Caudate nucleus (tissue), 63 donors: ENCODE measurements at places on chromosomes 5 and 9.

GRCh38 chr9:91603932-91604331 lies 180.3 kb upstream of the NFIL3 start:
- DNase-seq: no peak

GRCh38 chr5:86675311-86675710 lies 57.6 kb downstream of the COX7C start:
- DNase-seq: no peak

- no peak for DNase-seq
These were observed 862.2 kb upstream of the SEMA6A start for GRCh38 chr5:117436846-117437245.

- no peak for DNase-seq
These were observed 56.0 kb downstream of the PAPPA start for GRCh38 chr9:116209414-116210116.

DNA sequence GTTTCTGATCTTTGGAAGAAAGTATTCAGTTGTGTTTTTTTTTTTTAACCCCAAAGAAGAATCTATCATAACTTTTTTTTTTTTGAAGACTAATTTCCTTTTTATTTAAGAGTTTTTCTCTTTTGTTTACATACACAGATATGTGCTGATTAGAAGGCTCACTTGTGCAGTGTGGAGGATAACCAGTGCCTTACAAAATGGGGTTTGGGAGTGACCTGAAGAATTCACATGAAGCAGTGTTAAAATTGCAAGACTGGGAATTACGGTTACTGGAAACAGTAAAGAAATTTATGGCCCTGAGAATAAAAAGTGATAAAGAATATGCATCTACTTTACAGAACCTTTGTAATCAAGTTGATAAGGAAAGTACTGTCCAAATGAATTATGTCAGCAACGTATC lies 50.3 kb downstream of the FER start:
- no peak for DNase-seq

DNA sequence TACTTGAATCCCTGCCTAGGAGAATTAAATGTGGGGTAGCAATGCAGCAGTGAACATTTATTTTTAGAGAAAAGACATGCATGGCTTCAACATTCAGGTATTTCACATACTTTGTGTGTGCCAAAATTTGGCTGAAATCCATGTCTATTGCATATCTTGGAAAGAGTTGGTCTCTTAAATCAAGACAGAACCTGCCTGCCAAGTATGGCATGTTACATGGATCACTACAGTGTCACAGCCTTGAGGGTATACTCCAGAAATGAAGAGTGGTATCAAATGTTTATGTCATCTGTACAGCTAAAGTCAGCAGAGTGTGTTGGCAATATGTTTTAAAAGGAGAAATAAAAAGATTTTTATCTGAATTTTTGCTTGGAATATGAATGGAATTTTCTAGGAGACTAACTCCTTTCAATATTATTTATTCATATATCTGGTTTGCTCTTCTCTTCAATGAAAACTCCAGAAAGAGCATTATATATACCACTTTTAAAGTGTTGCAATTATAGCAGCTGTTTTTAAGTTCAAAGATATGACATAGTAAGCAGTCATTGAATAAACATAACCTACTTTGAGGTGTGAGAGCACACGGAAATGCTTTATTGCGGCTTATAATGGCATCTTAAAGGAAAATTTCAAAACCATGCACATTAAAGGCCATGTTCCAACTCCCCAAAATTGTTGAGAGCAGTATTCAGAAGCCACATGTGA lies 95.4 kb upstream of the MINAR2 start:
- DNase-seq: no peak

DNA sequence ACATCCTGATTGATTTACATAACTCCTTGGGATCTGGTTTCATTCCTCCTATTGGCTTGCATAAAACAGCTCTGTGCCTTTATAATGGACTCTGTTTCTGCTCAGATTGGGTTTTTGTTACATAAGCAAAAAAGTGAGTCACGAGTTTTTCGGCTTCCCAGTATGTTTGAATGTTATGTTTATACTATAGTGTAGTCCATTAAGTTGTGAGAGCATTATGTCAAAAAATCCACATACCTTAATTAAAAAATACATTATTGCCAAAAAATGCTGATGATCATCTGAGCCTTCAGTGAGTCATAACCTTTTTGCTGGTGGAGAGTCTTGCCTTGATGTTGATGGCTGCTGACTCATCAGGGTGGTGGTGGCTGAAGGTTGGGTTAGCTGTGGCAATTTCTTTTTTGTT lies 144.6 kb downstream of the CCDC171 start:
- DNase-seq: no peak

- DNase-seq: no peak
These were observed 8.6 kb upstream of the PHYKPL start for GRCh38 chr5:178241231-178241663.

- no peak for DNase-seq
These were observed 156.1 kb downstream of the NXNL2 start for GRCh38 chr9:88691091-88691490.

DNA sequence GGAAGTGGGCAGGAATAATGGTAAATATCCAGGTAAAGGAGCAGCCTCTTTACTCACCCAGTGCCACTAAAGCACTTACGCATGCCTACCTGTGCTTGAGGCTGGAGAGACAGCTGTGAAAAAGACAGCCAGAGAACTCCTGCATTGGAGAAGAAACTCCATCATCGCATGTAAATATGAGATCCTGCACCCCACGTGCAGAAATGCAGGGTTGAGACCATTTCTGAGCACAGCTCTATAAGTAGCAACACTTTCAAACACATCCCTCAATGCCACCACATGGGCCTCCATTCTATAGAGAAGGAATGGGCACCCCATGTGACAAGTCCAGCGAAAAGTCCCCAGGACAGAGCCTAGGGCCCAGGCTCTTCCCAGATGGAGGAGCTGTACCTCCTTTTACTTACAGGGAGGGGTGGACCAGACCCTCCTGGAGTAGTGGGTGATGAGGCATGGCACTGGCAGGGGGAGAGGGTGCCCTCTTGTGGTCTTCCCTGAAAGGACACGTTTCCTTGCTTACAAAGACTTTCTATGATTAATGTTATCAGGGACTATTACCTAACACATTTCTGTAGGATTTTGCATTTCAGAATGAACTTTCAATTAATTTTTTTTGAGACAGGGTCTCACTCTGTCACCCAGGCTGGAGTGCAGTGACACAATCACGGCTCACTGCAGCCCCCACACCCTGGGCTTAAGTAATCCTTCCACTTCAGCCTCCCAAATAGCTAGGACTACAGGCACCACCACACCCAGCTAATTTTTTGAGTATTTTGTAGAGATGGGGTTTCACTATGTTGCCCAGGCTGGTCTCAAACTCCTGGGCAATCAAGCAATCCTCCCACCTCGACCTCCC lies 55.3 kb upstream of the IL17B start:
- no peak for DNase-seq

DNA sequence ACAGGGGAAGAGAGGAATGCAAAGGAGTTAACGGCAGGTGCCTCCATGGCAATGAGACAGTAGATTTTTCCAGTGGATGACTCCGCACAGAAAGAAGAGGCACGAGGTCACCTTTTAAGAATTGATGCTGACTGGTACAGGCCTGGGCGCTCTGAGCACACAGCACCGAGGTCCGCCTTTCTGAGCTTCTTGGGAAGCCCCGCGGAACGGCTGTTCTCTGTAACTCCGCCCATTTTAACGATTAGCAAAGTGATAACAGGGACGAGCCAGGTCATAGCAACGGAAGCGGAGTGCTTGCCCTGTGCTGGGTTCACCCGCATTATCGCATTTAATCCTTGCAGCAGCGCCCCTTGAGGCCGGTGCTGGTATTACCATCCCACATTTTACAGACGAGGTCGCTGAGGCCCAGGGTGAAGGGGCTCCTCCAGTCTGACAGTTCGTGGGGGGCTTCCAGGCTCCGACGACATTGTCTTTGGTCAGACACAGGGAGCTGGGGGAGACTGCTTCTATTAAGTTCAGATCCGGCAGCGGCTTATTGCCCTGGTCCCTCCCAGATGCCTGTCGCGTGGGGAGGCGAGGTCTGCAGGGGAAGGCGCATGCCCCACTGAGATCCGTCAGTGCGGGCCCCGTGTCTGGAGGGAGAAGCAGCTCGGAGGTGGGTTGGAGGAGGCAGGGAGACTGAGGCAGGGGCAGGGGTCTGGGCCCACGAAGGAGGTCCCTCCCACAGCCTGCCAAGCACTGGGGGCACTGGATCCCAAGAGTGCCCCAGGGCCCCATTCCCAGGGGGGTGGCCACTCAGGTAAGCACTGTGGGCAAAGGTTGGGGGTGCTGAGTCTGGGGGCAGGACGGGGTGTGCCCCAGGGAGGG lies 22.3 kb upstream of the HMCN2 start:
- DNase-seq: peak; percentile 36

- no peak for DNase-seq
These were observed 3.1 kb upstream of the KLHL3 start for GRCh38 chr5:137738947-137739346.

- DNase-seq: no peak
These were observed 45.1 kb downstream of the SLCO6A1 start for GRCh38 chr5:102453716-102454115.

DNA sequence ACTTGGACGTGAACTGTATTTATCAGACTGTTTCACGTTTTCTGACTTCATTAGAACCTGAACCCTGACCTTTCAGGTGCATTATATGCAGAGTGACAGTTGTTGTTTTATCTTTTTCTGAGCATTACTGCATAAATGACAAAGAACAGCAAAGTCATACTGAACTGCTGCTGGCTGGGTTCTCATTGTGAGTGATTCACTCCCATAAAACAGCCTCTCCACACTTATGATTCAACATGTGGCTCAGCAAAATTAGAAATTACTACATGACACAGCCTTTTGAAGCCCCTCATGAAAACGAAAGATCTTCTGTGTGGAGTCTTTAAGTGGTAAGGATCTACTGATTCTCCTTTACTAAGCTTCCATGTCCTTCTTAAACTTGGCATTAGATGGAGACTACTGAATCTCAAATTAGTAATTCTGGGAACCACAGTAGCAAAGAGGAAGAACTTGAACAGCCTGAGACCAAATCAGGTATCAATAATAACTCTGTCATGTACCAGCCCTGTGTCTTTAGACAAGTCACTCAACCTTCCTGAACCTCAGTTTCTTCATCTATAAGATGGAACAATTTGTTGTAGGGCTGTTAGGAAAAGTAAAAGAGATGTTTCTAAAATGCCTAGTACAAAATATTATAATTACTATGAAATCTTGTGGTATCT lies 172.3 kb upstream of the GNA14 start:
- DNase-seq: no peak

GRCh38 chr9:21016701-21017491 lies 14.5 kb downstream of the HACD4 start:
- no peak for DNase-seq

- no peak for DNase-seq
These were observed 20.2 kb upstream of the SPZ1 start for GRCh38 chr5:80299601-80300000.

- DNase-seq: no peak
These were observed 15.6 kb downstream of the PRDM6 start for GRCh38 chr5:123104607-123105006.

- DNase-seq: no peak
These were observed 1.8 kb downstream of the PTGER4 start for GRCh38 chr5:40681363-40682153.

- DNase-seq: no peak
These were observed 23.6 kb downstream of the TERT start for GRCh38 chr5:1270933-1271914.

DNA sequence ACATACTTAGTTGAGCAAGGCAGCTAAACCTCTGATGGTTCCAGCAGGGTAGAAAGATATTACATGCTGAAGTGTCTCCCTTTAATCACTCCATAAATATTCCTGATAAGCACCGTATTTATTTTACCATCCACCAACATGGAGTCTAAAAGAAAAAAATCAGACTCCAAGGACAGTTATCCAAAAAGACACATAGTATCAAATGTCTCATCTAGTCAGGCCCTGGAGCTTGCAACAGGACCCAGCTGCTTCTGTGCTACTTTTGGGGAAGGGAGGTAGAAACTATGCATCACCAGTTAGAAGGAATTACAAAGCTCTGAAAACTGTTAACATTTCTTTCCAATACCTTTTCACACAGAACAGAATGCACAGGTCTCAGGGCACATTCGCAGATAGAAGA lies 88.1 kb downstream of the S1PR3 start:
- DNase-seq: no peak

DNA sequence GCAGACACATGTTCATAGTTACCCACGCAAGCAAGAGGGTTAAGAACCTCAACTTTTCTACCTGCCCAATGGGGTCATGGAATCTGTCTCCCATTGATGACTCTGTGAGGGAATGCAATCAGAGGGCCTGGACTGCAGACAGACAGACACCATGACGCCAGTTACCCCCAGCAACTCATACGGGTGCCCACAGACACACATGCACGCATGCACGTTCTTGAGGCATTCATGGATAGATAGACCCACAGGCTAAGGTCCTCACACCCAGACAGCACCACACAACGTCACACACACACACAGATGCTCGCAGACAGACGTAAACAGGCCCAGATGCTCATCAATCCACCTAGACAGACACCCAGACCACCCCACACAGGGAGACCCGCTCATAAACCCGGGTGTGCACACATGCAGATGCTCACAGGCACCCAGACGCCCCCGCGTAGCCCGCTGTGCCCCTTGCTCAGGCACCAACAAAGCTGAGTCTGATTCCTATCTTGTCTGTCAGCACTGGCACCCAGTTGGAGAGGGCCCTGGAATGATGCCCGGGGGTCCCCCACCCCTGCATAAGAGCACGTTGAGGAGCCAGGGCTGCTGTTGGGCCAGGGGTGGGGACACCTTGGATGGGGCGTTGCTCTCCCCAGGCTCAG lies 23.6 kb downstream of the LHX2 start:
- DNase-seq: no peak

- DNase-seq: peak; percentile 50
These were observed 91.8 kb downstream of the PDE6A start for GRCh38 chr5:149852641-149853330.

DNA sequence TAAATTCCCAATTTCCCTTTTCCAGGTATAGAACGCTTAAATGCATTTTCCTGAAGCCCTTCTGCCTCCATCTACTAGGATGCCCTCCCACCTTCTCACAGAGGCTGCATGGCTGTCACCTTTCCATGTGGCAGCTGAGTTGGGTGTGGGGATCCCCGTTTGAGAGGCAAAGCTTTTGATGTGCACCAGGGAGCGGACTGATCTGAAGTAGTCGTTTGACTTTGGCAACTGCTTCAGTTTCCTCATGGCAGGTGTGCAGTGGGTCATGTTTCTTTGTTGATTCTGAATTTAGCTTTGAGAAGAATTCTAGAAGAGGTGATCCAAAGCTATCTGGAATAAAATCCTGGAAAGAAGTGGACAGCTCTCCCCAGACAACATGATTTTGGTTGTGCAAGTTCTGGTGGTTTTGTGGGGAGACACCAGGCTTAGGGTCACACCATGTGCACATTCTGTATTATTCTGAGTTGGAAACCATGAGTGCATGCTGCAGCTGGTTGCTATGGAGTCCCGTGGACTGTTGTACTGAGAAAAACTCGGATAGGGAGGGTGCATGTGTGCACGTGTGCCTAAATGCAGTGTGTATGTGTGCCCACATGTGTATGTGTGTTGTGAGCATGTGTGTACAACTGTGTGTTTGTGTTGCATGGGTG lies 63.5 kb downstream of the GADD45G start:
- DNase-seq: no peak
